CD4-positive, alpha-beta memory T cell (primary cell): ENCODE measurements at places on chromosomes 6 and 20. TPM values are rescaled to one million over a fixed set of nuclear protein-coding genes. Genes with fewer than 3 reads are reported as not detected.

- DNase-seq: no peak
These were observed 60.2 kb downstream of the MYH7B start for GRCh38 chr20:35015863-35016193.

DNA sequence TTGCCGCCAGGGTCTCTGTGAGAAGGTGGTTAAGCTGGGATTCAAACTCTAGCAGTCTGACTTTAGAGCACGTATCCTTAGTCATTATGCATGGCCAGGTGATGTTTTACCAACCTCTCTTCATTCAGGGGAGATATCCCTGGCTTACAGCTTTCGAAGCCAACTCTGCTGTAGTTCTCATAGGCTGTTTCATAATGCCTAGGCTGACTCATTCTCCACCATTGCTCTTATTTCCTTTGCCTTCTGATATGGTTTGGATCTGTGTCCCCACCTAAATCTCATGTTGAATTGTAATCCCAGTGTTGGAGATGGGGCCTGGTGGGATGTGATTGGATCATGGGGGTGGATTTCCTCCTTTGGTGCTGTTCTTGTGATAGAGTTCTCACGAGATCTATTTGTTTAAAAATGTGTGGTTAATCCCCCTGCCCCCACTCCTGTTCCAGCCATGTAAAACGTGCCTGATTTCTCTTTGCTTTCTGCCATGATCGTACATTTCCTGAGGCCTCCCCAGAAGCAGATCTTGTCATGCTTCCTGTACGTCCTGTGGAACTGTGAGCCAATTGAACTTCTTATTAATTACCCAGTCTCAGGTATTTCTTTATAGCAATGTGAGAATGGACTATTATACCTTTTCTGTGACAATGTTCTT lies 94.6 kb upstream of the MAN1A1 start:
- DNase-seq: no peak

GRCh38 chr6:119934816-119935215 lies 585.3 kb upstream of the MAN1A1 start:
- DNase-seq: no peak

DNA sequence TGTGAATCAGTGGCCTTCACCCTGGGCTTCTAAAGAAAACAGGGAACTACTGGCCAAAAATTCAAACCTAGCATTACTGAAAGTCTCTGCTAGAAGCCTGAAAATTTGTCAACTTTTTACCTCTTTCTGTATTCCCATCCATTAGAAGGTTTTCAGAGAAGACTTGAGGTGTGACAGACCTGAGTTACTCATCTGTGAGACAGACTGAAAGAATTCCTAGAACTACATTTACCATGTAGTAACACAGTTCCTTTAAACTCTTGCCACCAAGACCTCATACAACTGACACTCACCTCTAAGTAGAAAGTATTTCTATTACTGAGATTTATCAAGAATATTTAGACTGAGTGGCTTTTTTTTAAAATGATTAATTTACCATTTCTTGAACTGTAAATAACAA lies 4.5 kb downstream of the DPM1 start:
- DNase-seq: no peak

DNA sequence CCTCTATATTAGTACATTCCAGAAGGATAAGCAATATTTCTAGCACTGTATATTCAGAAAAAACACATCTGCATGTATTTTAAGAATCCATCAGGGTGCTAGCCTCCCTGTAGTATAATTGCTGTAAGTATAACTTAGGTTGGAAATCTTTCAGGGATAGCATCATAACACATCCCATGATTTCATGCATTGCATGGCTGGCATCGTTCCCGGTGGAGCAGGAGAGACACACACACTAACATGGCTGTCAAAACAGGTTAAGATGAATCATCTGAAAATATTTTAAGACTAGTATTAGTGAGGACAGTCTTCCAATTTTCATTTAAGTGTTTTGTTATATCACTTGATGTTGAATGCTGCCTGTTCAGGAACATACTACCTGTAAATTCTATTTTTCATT lies 32.1 kb upstream of the CENPW start:
- no peak for DNase-seq

DNA sequence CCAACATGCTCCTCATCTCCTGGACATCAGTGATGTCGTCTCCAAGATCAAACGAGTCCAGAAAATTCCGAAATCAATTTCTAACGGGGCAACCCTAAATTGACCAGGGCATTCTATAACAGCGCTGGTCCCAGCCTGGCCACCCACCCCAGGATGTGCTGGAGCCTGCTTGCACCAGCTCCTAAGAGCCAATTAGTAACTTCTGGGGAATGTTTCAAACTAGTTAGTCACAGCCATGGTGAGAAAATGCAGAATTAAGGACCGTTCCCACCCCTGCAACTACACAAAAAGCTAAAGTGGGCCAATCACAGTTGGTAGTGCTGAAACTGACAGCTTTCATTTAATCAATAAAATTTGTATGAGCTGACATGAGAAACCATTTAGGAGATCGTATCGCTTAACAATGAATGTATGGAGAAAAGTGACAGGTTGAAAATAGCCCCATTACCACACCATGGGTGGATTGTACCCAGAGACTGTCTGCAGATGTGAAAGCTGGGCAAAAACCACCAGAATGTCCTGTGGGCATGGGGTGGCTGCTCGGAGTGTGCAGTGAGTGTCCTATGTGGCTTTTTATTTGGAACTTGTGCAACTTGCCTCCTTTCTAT lies 165.7 kb upstream of the AFDN start:
- DNase-seq: no peak

Gene OR2J2
- total RNA-seq: not detected

Gene MCHR2
- total RNA-seq: not detected

Gene FOXP4
- 7.8 TPM for total RNA-seq

Gene LBP
- not detected for total RNA-seq
